ENCODE measurements at places on chromosomes 4 and X. TPM values are rescaled to one million over a fixed set of nuclear protein-coding genes. Genes with fewer than 3 reads are reported as not detected.

IQCM gene
- not detected for total RNA-seq

RBMXL3 gene
- total RNA-seq, result not detected

MFSD8 gene
- total RNA-seq, result 26.3 TPM

FAM47A gene
- not detected for total RNA-seq

DNAAF6 gene
- not detected for total RNA-seq

MXRA5 gene
- total RNA-seq, result 0.21 TPM

JCHAIN gene
- 4.0 TPM for total RNA-seq

BCORL1 gene
- total RNA-seq, result 10.3 TPM

EVC2 gene
- total RNA-seq, result 5.7 TPM

TMEM175 gene
- total RNA-seq, result 41.2 TPM

FGFBP2 gene
- not detected for total RNA-seq

IL1RAPL1 gene
- not detected for total RNA-seq

TMEM255A gene
- total RNA-seq, result not detected

GUCY1A1 gene
- 37.1 TPM for total RNA-seq

SRPX gene
- total RNA-seq, result 139 TPM

TMPRSS11F gene
- total RNA-seq, result not detected

CFP gene
- total RNA-seq, result 25.4 TPM

NLGN4X gene
- 1.4 TPM for total RNA-seq

TSPAN7 gene
- total RNA-seq, result 122 TPM

IL13RA2 gene
- 2.6 TPM for total RNA-seq
